Aorta (tissue), 5 donors: ENCODE measurements at places on chromosomes 16 and 17. TPM values are rescaled to one million over a fixed set of nuclear protein-coding genes. Genes with fewer than 3 reads are reported as not detected.

ASB16 gene
- 2.1 TPM for total RNA-seq

AP1G1 gene
- 72.3 TPM for total RNA-seq

HBA1 gene
- 559 TPM for total RNA-seq

HIGD1B gene
- 0.58 TPM for total RNA-seq

NT5C3B gene
- total RNA-seq = 64.3 TPM

CACNG4 gene
- total RNA-seq = not detected

NEUROD2 gene
- total RNA-seq = not detected

GRCh38 chr17:56505154-56505756 lies 88.2 kb upstream of the NOG start:
- no peak for DNase-seq

DNA sequence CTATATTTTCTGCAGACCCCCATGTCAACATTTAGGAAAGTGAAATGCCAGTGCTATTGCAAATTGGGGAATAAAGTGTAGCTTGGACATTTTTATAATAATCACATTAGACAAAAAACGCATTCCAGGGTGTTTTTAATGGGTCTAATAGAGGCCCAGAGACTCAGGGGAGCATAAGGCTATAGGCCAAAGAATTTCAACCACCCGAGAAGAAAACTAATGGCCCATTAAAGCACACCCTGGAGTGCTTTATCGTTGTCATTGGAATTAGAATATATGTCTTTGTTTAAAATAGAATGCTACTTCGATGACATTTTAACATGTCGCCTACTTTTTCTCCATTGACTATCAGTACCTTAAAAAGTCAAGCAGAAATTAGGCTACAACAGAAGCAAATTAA lies 414.1 kb upstream of the CDH8 start:
- no peak for DNase-seq

- no peak for DNase-seq
These were observed 240.3 kb upstream of the DYNLRB2 start for GRCh38 chr16:80300456-80300855.

DNA sequence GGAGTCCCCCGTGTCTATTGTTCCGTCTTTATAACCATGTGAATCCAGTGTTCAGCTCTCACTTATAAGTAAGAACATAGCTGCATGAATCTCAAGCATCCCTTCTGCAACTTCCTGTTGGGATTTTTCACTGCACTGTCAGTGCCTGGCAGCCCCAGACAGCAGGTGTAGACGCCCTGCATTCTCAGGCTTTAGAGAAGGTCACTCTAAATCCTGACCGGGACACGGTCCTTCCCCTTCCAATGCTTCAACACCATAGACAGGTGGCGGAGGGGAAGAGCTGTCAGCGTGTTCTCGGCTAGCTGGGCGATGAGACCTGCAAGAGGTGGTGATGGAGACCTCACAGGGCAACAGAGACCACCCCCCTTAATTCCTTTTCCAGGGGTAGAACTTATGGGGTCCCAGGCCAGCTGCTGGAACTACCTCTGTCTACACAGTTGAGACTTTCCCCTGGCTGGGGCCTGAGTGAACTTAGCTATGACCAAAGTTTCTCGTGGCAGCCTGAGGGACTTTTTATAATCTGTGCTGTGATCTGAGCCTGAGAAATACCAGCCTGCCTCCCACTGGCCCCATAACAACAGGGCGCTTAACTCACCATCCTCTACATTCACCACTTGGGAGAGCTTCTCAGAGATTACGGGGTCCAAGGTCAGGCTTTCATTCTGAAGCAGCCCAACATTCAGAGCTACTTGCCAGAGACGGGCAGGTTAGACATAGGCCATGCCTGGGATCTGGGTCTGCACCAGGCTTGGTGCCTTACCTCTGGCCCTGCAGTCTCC lies 143.2 kb upstream of the TNRC6C start:
- peak; percentile 35 for DNase-seq

GRCh38 chr16:75805946-75806345 lies 79.7 kb upstream of the CPHXL start:
- DNase-seq = no peak

DNA sequence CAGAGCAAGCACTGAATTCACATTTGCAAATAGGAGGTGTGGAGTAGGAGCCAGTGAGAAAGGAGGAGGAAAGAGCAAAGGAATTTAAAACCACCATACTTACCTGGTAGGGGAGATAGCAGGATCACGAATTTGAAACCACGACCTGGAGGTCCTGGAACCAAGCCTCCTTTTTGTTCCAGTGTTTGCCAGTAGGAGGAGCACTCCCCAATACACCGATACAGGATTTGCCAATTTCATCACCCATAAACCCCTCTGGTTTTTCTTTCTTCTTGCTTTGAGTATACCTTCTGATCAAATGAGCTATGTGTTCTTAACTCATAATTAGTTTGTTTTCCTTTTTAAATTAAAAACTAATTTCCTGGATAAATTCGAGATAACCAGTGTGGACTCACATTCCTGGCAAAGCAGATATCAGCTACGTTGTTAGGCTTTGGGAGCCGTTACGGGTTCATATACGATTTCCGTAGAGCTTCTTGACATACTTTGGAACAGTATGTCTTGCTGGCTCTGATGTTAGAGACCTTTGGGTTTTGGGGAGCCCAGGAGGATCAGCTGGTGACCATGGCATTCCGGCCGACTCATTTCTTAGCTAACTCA lies 22.7 kb downstream of the BCO1 start:
- DNase-seq = no peak

DNA sequence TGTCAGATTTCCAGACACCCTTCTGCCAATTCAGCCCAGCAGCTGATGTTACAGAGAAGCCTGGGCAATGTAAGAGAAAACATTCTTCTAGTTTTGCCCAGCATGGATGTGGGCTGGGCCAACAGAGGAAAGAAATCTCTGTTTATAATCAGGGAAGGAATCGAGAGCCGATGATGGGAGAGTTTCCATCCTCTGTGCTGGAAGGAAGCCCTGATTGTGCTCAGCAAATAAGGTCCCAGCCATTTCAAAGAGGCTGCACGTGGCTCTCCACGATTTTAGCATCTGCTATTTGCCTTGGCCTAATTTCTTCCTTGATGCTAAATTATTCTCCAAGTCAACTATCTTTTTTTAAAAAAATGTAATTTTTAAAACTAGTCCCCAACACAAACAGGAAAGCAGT lies 70.0 kb downstream of the IRX6 start:
- no peak for DNase-seq

DNA sequence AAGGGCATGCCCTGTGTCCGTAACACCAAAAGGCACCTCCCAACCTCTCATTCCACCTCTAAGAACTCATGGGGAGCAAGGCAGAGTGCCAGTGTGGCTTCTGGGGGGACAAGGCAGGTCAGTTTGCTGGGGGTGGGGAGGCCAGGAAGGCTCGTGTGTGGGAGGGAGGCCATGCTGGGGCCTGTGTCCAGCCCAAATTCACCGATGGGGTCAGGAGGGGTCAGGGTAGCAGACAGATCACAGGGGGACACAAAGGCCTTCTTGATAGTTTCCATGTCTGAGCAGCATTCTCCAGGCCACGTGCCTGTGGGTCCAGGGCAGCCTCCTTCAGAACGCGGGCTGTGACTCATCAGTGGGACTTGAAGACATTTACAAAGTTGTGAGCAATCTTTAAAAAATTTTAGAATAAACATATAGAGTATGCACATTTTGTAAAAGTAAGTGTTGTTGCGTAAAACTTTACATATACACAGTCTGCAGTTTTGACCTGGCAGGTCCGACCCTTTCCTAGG lies 20.9 kb downstream of the SPACA3 start:
- DNase-seq = no peak

- peak; percentile 96 for DNase-seq
These were observed 36.6 kb downstream of the ARHGAP23 start for GRCh38 chr17:38464723-38465390.

DNA sequence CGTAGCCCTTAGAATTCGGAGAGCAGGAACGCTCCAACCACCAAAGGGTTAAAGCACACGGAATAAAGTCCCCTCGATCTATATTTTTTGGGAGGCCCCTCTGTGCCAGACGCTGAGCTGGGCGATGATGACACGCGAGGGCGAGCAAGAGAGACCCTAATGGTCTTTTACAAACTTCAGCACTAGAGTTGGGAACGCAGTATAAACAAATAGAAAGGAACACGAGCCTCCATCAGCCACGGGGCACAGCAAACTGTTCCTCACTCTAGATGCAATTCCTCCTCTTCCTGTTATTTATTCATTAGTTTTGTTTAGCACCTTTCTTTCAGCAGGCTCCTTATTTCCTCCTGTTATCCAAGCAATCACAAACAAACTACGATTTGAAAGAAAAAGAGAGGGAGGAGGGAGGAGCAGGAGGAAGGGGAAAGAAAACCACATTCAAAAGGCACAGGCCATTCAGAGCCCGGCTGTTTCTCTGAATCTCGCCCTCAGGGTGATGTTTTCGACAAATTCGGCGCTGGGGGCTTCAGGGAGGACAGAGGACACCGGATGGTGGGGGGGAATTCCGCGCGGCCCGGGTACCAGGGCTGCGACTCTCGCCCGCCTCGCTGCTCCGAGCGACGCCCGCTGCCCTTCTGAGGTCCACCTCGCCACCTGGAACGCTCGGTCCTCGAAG lies 1.6 kb downstream of the TOX3 start:
- no peak for DNase-seq

DNA sequence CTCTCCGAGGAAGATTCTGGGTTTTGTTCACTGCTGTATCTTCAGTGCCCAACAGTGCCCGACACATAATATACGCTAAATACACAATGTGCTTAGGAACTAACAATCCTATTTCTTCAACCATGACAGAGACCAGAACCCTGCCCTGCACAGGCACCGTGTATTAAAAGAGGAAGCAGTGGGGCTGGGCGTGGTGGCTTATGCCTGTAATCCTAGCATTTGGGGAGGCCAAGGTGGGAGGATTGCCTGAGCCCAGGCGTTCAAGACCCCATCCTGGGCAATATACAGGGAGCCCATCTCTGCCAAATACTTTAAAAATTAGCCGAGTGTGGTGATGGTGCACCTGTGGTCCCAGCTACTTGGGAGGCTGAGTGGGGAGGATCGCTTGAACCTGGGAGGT lies 19.3 kb downstream of the ARL2BP start:
- no peak for DNase-seq

GRCh38 chr16:85520853-85521521 lies 92.1 kb upstream of the GSE1 start:
- DNase-seq = no peak
